Right renal cortex interstitium (tissue), 3 donors: ENCODE measurements at places on chromosomes 12 and 14. TPM values are rescaled to one million over a fixed set of nuclear protein-coding genes. Genes with fewer than 3 reads are reported as not detected.

Gene CDCA3
- 22.7 TPM for polyA plus RNA-seq

Gene P2RX2
- polyA plus RNA-seq: 0.86 TPM

Gene TPPP2
- 3.0 TPM for polyA plus RNA-seq

Gene PZP
- polyA plus RNA-seq: 0.68 TPM

Gene WNT1
- not detected for polyA plus RNA-seq

Gene LTA4H
- polyA plus RNA-seq: 132 TPM

Gene CLEC2A
- polyA plus RNA-seq: not detected

Gene NTS
- polyA plus RNA-seq: 6.8 TPM

GRCh38 chr12:77401064-77401769, 335.8 kb upstream of the E2F7 start:
- DNase-seq: no peak

GRCh38 chr12:118850244-118850825, 131.0 kb upstream of the SRRM4 start:
- no peak for DNase-seq

DNA sequence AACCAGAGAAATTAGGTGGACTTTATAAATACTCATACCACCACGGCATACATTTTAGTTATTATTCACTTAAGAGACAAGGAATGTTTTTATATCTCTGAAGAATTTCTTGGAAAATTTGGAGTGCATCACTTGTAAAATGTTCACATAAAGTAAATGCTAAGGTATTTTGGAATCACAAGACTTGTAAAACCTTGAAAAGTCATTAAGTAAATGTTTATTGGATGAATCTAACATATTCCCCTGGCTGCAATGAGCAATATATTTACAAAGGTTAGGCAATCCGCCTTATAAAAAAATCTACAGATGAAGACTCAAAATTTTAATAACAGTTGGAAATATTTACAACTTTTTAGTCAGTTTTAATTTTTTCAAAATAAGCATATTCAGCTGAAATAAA, 287.4 kb upstream of the ALG10 start:
- no peak for DNase-seq

DNA sequence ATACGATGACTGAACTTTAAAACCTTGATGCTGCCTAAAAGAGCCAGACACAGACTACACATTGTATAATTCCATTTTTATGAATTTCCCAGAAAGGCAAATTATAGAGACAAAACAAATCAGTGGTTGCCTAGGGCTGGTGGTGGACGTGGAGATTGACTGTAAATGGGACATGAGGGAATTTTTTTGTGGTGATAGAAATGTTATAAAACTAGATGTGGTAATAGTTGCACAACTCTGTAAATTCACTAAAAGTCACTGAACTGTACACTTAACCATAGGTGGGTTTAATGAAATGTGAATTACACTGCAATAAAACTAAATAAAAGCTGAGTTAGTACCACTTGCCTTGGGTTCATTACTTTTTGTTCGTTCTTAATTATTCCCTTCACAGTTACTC, 72.1 kb downstream of the PLEKHA5 start:
- no peak for DNase-seq

DNA sequence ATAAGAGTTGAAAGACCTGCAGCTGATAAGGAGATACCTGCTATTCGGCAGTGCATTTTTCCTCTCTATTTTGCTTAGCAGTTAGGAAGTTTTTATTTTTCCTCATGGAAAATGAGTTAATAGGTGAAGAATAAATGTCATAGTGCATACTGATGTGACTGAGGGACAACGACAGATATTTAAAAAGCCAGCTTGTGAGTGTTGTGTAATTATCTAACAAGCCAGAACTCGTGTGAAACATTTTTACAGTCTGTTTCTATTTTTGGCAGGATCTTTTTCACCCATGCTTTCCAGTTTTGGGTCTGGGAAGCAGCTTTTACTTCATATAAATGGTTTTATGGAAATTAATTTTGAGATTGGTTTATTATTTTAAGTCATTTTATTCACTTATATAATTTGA, 2.9 kb downstream of the FBXO34 start:
- no peak for DNase-seq

- no peak for DNase-seq
Measured at GRCh38 chr12:131105736-131106348, 152.1 kb downstream of the ADGRD1 start.

DNA sequence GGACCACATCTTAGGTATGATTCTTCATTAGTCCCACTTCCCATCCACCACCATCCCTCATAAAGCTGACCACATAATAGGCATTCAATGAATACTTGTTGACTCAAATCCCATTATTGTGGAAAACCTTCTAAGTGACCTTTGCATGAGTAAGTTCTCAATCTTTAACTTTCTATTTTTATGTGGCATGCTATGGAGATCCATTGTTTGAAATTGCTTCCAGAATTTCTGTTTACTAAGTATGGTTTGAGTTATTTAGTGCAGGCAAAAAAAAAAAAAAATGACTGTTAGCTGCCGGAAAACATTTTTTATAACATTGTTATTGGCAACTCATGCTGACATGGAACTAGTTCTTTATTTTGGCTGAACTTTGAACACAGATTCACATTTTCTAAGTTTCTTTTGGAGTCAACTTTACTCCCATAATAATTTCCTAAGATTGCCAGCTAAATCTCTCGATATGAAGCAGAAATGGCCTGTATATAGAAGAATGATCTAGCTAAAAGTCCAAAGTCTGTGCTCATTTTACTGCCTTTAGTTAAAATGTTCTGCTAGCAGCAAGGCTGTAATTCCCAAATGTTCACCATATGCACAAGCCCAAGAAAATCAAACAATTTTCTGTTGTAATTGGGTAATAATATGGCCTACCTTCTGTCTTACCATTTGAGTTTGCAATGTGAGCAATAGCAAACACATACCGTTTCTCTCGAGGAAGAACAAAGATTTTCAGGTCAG, 77.9 kb downstream of the PTGER2 start:
- DNase-seq: no peak

DNA sequence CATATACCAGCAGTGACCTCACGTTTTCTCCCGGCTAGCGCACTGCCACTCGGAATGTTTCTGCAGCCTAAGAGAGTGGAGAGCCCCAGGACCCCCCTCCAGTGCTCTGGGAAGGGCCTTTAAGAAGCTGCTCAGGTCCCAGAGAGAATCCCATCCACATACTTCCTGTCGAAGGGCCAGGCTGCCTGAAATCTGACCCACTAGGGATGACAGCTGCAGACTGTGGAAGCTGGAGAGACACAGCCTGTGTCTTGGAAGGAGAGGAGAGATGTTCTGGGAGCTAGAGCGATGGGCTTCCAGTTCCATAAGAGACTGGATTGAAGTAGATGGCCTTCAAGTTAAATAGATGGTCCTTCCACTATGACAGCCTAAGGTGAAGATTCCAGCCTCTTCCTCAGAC, 54.4 kb downstream of the IQSEC3 start:
- DNase-seq: no peak

DNA sequence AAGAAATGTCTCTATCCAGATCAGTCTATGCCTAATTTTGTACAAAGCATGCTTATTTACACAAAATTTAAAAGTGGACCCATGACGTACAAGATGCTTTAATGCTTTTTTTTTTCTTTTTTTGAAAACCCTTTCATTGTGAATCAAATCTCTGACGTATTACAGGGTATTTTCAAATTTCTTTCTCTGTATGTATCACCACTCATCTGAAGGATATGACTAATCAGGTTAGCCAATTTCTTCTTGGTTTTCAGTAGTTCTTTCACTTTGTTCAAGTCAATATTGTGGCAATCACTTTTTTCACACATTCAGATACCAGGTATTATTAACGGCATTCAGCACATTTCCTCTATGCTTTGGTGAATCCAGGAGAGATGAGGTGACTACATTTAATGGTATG, 685.3 kb downstream of the TRHDE start:
- DNase-seq: no peak

GRCh38 chr12:38930990-38931389, 25.6 kb upstream of the CPNE8 start:
- no peak for DNase-seq

- DNase-seq: no peak
Measured at GRCh38 chr14:36443374-36443773, 76.7 kb downstream of the NKX2-1 start.

- DNase-seq: no peak
Measured at GRCh38 chr12:128767518-128767917, 56.2 kb downstream of the SLC15A4 start.

- no peak for DNase-seq
Measured at GRCh38 chr14:59439256-59439965, 25.8 kb downstream of the GPR135 start.

- DNase-seq: no peak
Measured at GRCh38 chr12:57896434-57897201, 44.7 kb upstream of the ATP23 start.

DNA sequence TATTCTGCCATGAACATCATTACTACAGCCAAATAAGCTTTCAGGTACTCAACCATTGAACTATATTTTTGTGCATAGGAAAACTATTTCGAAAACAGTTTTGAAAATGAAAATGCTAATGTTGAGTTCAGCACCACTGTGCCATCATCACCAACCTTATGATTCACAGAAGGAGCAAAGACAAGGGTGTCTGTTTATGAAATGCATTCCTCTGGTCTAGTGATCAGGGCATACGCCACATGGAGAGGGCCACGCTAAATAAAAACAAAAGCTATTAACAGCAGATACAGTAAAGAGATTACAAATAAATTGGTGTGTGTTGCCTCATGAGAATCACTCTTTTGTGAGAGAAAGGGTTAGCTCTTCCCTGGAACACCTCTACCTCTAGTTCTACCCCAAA, 43.2 kb upstream of the BMAL2 start:
- no peak for DNase-seq

DNA sequence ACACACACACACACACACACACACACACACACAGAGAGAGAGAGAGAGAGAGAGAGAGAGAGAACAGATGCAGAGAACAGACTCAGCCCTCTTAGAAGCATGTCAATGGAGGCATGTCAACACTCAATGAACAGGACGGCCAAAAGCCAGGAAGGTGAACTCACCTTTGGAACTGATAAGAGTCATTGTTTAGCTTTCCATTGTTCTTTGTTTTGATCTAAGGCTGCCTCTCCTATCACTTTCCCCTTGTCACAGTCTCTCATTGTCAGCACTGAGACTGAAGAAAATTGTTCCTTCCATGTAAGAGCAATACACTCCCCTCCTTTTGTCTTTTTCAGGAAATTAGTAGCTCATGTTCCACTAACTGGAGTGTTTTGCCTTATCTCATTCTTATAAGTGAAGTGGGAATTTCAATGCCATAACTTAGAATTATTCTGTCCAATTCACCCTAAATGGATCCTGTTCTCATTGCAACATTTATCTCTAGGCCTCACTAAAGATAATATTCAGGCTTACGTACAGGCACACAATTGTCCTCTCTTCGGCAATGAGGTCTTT, 218.0 kb downstream of the DUSP6 start:
- no peak for DNase-seq

GRCh38 chr14:49049711-49050110, 536.5 kb downstream of the RPS29 start:
- no peak for DNase-seq

DNA sequence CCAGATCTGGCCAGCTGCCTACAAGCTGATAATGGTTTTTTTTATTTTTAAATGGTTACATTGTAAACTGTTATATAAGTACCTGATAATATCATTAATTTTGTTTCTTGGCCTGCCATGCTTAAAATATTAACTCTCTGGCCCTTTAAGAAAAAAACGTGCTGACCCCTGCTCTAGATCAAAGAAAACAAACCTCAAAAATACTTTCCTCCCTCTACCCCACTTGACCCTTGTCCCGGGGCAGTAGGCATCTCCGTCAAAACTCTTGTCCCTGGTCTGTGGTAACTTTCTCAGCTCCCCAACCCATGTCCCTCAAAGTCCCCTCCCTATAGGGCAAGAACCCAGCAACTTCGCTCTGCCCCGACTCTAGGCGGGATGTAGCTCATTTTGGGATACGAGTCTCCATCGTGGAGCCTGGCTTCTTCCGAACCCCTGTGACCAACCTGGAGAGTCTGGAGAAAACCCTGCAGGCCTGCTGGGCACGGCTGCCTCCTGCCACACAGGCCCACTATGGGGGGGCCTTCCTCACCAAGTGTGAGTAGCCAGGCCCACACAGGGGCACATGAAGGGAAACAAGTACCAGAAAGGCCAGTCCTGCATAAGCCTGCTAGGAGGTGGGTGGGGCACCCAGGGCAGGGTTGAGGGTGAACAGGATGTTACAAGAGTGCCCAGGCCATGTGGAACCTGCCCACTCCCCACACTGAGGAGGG, 3.5 kb downstream of the RDH5 start:
- no peak for DNase-seq

DNA sequence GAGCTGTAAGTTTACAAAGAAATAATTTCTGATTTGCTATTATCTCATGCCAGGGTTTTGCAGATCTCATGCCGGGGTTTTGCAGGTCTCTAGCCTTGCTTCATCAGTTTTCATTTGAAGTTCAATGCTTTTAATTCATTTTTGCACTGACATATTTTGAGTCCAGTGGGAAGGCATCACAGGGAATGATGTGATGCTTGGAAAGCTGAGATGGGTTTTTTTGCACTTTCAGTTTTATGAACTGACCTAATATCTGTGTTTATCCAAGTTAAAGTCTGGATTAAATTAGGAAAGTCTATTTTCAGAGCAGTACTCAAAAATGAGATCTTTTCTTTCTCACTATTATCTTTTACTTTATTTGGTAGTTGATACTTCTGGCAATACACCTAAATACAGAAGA, 23.6 kb upstream of the REP15 start:
- no peak for DNase-seq
